ENCODE measurements at places on chromosomes 11 and 22.
A peak's percentile ranks its signal among the peaks of the same experiment; 100 is the strongest.

DNA sequence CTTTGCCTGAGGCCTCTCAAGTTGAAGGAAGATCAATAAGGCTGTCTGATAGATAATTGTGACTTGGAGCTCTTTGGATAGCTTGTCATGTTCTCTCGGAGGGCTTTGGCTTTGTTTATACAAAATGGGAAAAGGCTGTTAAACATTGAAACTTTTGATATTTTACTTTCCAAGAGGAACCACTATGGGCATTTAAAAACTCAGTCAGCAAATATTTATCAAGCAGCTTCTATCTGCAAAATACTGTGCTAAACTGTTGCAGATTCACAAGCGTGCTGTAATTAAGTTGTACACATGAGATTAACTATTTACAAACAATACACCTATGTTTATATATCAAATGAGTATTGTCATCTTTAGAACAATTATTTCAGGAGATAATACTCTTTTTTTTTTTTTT is 34.5 kb upstream of the SORL1 start:
- no peak for DNase-seq

GRCh38 chr22:41021613-41022454 is 70.6 kb upstream of the EP300 start:
- peak; percentile 82 for DNase-seq

DNA sequence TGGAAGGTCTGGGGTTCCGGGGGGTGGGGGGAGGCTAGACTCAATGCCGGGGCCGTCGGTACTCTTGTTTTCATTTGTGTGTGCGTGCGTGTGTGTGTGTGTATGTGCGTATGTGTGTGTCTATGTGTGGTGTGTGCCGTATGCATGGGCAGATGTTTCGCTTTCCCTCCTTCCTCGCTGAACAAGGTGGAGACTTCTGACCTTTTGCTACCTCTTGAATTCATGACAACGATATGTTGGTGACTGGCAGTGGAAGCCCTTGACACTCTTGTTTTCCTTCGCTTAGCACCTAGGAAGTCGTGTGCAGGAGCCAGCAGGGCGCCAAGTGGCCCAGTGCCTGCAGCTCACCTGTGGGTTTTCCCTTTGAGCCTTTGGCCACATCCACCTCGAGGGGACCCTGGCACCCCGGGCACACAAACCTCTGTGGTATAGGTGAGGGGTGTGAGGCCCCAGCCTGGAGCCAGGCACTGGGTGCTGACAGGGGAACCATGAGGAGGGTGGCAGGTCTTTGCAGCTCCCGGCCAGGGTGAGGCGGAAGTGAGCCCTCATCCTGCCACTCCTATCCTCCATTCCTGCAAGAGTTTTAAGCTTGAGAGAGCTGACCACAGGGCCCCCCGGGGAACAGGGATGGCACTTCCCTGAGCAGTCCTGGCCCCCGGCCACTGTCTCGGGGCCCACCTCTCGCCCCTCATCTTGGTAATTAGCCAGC is 19.3 kb upstream of the TMEM191C start:
- DNase-seq = no peak

DNA sequence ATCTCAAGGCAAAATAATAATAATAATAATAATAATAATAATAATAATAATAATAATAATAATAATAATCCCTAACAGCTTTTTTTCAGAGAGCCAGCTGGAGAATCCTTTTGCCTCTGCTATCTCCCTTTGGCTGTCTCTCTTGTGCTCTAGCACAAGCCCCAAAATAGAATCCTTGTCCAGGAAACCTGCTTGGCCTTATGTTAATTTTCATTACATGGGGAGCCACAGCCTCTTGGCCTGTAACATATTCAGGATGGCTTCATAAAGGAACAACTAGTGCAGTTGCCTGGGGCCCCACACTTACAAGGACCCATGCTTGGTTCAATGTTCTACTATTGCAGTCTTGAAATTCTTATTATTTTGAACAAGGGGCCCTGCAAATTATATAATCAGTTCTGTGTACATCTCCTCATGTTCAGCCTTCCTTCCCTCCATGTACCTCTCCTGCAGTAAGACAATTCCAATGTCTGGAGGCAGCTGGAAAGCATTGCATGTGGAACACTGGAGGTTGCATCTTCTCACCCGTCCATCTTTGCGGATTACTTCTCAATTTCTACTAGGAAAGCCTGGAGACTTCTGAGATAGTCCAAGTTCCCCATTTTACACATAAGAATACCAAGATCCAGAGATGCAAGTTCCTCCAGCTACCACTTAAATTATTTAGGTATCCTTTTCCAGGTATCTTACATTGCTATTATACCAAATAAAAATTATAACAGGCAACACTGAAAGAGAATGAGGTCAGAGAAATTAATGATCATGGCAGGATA is 37.8 kb upstream of the SORL1 start:
- DNase-seq = no peak

DNA sequence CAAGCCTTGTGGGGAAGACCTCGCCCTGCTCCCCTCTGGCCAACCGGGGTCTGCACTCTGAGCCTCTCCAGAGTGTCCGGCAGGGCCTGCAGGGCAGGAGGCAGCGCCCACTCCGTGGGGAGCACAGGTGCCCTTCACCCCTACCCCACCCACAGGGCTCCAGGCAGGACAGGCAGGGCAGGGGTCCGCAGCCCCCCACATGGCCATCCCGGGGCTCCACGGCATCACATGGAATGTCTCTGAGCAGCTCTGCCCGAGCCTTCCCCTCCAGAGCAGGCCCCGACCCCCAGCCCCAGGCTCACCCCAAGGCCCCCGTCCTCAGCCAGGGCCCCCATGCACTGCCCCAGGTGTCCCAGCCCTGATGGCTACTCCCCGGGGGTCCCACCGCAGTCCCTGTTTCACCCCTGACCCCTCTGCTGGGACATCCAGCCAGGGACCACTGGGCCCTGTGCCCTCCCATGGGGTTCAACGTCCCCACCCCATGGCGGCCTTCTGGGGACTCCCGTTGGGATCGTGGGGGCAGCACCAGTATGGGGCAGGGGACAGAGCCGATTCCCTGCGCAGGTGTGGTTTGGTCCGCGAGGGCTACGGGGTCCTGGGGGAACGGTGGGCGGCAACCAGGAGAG is 77.7 kb downstream of the BRD1 start:
- no peak for DNase-seq

DNA sequence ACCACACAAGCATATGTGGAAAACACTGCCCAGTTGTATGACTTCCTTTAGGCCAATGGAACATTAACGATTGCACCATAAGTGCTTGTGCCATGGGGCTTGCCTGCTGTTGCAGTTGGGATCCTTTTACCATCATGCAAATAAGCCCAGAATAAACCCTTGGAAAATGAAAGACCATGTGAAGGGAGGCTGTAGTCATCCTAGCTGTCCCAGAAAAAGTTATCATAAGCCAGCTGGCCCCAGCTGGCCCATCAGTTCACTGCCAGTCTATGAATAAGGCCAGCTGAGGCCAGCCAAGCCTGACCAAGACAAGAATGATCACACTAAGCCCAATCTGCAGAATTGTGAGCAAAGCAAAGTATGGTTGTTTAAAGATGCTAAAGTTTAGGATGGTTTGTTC is 253.9 kb upstream of the ARHGAP20 start:
- no peak for DNase-seq

DNA sequence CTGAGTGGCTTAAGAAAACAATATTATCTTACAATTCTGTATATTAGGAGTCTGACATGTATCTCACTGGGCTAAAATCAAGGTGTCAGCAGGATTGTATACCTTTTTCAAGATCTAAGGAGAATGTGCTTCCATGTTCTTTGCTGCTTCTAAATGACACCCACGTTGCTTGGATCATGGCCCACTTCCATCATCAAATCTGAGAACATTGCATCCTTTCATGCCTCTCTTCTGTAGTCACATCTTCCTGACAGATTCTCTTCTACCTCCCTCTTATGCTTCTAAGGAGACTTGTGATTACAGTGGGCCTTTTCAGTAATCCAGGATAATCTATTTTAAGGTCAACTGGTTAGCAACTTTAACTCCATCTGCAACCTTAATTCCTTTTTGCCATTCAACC is 499.4 kb downstream of the FAM181B start:
- no peak for DNase-seq
